ENCODE measurements at places on chromosomes 7 and 10.

- DNase-seq, result no peak
Observed at GRCh38 chr10:65548001-65548400, 1377.8 kb upstream of the LRRTM3 start.

GRCh38 chr7:106692450-106693051 lies 31.6 kb upstream of the CCDC71L start:
- DNase-seq, result no peak

DNA sequence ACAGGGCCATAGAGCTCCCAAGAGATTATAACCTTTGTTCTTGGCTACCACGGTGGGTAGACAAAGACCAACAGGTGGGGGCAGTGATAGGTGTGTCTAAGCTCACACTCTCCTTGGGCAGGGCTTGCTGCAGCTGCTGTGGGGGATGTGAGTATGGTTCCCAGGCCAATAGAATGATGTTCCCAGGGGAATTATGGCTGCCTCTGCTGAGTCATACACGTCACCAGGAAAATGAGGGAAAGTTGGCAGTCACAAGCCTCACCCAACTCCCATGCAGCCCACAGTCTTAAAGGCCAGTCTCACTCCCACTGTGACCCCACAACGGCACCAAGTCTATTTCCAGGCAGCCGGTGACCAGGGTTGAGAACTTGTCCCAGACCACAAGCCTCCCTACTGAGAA lies 453.4 kb upstream of the PODXL start:
- no peak for DNase-seq

- DNase-seq, result peak; percentile 33
Observed at GRCh38 chr10:90911133-90912051, 9.5 kb downstream of the ANKRD1 start.

- no peak for DNase-seq
Observed at GRCh38 chr10:10492420-10492819, 525.3 kb upstream of the CELF2 start.

- no peak for DNase-seq
Observed at GRCh38 chr10:100877461-100877850, 35.3 kb upstream of the SLF2 start.

GRCh38 chr7:98106647-98107312 lies at the start of gene LMTK2:
TSS of gene LMTK2 (plus strand) at chr7:98106862. CDS start at chr7:98107178, 316 bp downstream.
- DNase-seq, result peak; percentile 80

DNA sequence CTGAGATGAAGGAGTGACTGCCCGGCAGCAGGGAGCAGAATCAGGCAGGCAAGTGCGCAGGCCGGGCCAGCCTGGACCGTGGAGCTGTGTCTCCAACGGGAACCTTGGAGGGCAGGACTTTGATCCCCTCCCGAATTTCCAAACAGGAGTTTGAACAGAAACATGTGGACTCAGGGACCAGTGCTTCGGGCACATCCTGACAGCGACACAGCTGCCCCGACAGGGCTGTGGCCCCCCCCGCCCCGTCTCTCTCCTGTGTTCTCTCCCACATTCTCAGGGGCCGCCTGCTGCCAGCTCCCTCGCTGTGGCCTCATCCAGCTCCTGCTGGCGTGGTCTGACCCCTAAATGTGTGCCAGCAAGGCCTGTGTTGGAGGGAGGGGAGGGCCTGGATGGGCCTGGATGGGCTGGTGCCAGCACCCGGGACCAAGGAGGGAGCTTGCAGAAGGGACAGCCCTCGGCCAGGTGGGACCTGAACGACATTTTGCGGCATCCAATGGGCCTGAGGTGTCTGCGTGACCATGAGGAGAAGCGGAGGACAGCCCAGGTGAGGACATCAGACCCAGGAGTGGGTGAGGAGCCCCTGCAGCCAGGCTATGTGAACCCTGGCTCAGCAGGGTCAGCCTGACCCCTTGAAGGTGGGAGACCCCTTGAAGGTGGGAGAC lies 222.9 kb downstream of the DNAJB6 start:
- DNase-seq, result no peak

DNA sequence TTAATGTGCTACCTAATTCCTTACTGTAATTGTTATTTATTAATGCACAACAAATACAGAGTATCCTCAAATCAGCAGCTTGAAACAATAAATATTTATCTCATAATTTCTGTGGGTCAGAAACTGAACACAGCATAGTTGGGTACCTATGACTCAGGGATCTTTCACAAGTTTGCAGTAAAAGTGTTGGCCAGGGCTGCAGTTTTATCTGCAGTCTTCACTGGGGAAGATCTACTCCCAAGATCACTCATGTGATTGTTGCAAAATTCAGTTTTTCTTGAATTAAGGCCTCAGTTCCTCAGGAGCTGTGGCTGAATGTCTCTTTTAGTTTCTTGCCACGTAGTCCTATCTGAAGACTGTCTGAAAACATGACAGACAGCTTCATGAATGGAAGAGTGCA lies 237.8 kb downstream of the ZWINT start:
- no peak for DNase-seq

DNA sequence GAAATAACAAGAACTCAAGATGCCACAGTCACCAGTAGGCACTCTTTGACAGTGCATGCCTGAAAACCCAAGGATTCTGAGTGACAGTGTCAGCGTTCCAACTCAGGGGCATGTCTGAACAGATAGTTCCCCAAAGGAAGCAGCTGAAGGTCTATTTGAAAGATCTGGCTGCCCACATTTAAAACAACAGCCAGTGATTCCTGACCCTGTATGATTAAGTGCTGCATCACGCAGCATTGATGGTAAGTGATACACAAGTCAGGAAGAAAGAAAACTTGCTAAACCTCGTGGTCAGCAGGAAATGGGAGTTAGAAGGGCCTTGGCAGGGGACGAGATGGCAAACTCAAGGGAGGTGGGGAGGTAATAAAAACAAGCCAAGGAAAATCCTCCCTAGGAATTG lies 1013.1 kb downstream of the TYW1 start:
- DNase-seq, result peak; percentile 29

GRCh38 chr7:37337522-37337921 lies 111.1 kb downstream of the ELMO1 start:
- DNase-seq, result no peak

DNA sequence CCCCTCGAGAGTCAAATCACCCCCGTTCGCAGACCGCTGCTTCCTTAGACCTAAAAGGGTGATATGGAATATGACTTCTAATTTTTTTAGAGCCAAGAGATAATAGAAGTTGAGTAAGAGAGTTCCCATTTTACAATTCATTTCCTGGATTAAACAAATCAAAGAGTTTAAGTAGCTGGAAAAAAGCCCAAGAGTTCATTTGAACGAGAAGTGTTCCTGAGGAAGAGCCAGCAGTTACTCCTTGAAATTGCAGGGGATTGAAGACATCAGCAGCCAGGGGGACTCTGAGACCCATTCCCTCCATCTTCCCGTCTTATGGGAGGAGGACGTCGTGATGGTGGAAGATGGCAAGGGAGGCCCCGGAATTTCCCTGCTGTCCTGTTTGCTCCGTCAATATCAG lies 277.0 kb downstream of the WDR11 start:
- no peak for DNase-seq

DNA sequence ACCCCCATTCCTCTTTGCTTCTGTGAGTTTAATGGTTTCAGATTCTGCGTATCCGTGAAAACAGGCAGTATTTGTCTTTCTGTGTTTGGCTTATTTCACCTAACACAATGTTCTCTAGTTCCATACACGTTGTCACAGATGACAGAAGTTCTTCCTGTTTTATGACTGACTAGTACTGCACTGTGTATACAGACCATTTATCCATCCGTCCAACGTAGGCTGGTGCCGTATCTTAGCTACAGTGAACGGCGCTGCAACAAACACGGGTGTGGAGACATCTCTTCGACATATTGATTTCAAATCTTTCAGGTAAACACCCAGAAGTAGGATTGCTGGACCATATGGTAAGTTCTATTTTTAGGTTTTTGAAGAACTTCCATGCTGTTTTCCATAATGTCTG lies 181.7 kb downstream of the PARD3 start:
- DNase-seq, result no peak

GRCh38 chr10:57696641-57697040 lies 571.1 kb downstream of the IPMK start:
- peak; percentile 71 for DNase-seq

GRCh38 chr10:7264313-7264756 lies 146.5 kb downstream of the SFMBT2 start:
- peak; percentile 7 for DNase-seq

- peak; percentile 61 for DNase-seq
Observed at GRCh38 chr7:54788664-54789063, 29.7 kb upstream of the SEC61G start.

GRCh38 chr10:111926286-111926685 lies 257.3 kb downstream of the GPAM start:
- DNase-seq, result no peak

GRCh38 chr10:529468-530230 lies 159.8 kb downstream of the DIP2C start:
- no peak for DNase-seq

- no peak for DNase-seq
Observed at GRCh38 chr7:37007268-37007667, 283.0 kb upstream of the AOAH start.

GRCh38 chr7:129008645-129009414 lies 46.1 kb downstream of the TNPO3 start:
- no peak for DNase-seq

GRCh38 chr10:6201516-6201975 lies 1.2 kb upstream of the PFKFB3 start:
- peak; percentile 24 for DNase-seq

GRCh38 chr10:60234551-60234950 lies 155.1 kb downstream of the ANK3 start:
- DNase-seq, result no peak

GRCh38 chr10:14270370-14270769 lies 60.4 kb downstream of the FRMD4A start:
- DNase-seq, result no peak

DNA sequence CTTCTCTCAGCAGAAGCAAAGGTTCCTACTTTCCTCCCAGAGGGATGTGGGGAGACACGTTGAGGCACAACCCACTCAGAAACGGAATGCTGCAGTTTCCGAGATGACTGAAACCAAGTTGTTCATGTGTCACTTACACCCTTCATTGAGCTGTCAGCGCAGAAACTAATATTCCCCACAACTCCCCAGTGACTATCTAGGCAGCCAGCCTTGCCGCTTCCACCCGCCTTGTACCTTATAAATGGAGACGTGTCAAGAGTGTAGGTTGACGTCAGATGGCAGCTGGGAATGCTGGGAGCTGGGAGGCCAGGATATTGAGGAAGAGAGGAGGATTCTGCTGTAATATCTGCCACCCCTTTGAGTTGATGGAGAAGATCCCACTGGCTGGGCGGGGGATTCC lies 15.1 kb downstream of the GPR26 start:
- no peak for DNase-seq

DNA sequence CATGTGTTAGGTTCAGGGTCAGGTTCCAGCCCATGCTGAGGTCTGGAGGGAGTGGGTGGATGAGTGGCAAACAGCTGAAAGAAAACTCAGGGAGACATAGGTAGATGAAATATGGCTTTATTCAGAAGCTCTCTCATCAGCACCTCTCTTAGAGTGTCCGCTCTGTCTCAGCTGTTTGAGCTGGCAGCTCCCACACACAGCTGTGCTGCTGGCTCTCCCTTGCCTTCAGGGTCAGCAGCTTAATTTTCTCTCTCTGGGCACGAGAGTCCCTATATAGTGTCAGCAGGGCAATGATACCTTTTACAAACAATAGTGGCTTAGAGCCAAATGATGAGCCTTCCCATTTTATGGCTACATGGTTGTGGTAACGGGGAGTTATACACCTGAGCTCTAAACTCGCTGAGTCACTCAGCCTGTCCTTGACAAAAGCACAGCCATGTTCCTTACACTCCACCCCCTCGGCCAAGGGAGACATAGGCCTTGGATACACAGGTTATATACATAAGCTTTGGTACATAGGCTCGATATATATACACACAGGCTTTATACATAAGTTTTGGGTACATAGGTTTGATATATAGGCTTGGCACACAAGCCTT lies 10.4 kb downstream of the RNF133 start:
- no peak for DNase-seq

DNA sequence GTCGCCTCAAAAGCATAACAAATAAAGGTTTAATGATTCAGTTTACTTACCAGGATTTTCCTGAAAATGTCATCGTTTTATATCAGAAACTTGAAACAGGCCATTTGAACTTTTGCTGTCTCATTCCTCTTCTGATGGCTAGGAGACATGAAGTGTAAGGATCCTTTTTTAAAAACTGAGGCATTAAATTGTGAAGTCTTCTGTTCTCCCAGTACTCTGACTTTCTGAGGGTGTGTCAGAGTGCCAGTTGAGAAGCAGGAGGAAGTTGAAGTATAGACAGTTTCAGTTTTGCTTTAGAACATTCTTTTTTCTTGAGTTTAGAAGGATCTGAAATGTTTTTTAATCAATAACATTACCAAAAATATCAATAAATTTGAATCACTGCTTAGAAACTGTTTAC lies at the start of gene SAMD9L:
Gene SAMD9L, minus strand, starts transcription at position 242 of the 400 bp plus-strand sequence. CDS start 12,414 bp downstream, outside the sequence.
- no peak for DNase-seq

GRCh38 chr10:84539216-84539615 lies 210.8 kb downstream of the CCSER2 start:
- DNase-seq, result peak; percentile 16

DNA sequence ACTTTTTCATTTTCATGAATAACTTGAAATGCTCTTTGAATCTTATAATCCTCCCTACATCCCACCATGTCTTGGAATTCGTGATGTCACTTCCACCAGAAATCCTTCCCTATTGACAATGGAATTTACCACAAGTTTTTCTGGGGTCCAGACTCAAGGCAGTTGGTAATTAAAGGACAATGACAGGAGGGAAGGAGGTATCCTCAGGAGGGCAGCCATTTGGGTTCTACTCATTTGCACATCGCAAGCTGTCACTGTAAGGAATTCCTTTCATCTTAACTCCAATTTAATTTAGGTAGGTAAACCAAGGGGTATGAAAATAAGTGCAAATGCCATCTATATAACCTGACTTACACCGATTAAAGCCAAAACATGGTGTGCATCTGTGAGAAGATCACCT lies 21.9 kb downstream of the LRRC17 start:
- no peak for DNase-seq

Data from NCI-H226 (cell line).